ENCODE measurements at places on chromosomes 13 and 19.
A peak's percentile ranks its signal among the peaks of the same experiment; 100 is the strongest.

DNA sequence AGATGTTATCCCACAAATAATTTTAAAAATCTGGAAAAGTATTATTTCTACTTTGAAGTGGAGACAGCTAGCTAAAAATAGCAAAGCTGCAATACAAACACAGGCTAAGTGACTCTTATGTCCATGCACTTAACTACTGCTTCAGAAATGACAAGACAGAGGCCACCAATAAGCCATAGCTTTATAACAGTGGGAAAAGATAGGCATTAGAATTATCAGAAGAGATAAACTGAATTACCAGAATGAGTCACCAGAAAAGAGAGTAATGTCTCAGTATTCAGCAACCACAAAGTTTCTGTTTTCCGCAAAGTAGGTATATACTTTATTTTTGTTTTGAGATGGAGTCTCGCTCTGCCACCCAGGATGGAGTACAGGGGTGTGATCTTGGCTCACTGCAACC lies 17.1 kb downstream of the CLN5 start:
- DNase-seq: no peak

- DNase-seq: no peak
These were observed 1.2 kb downstream of the KLF2 start for GRCh38 chr19:16325641-16326400.

- DNase-seq: no peak
These were observed 88.2 kb upstream of the ARGLU1 start for GRCh38 chr13:106656186-106656585.

DNA sequence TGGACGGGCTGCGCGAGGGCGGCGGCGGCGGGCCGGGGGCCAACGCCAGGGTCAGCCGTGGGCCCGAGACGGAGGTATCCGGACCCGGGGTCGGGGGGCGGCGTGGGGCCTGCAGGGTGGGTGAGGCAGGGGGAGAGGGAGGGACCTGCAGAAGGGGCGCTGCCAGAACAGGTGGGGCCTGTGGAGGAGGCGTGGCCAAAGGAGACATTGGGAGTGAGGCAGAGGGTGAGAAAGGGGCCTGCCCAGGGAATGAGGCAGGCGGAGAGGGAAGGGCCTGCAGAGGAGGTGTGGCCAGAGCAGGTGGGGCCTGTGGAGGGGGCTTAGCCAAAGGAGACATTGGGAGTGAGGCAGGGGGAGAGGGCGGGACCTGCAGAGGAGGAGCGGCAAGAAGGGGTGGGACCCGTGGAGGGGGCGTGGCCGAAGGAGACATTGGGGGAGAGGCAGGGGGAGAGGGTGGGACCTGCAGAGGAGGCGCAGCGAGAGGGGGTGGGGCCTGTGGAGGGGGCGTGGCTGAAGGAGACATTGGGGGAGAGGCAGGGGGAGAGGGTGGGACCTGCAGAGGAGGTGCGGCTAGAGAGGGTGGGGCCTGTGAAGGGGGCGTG lies 4.2 kb downstream of the PRR36 start:
- DNase-seq: no peak

DNA sequence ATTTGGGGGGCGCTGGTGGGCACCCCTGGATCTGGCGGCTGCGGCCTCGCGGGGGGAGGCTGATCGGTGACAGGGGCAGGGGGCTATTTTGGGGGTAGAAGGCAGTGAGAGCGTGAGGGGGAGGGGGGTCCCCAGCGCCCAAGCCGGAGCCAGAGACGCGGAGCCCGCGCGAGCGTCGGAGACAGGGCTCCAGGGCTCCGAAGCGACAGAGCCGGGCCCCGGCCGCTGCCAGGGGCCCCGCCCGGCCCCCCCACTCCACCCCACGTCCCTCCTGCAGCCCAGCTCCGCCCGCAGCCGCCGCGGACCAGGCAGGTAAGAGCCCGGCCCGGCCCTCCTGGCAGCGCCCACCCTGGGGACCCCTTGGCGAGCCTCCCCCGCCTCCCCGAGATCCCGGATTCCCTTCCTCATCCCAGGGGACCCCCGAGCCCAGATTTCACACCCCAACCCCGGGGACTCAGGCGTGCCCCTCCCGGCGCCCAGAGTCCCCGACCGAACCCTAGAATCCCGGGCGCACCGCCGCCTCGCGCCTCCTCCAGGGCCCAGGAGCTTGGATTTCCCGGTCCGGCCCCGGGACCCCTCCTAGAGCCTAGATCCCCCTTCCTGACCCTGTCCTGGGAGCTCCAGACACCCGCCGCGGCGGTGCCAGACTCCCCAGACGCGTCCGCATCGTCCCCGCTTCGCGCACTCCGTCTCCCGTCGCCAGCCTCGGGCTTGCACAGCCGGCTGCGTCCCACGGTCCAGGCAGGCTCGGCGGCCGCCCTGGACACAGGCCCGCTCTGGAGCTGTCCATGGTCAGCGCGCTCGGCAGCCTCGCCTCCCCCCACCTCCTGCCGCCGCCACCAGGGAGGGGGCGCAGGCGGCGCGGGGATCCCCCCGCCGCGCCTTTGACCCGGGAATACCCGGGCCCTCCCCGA lies at the start of gene PPFIA3:
TSS of gene PPFIA3 (plus strand) at position 134 of the 914 bp plus-strand sequence. CDS start 8,330 bp downstream, outside the sequence.
- peak; percentile 72 for DNase-seq

DNA sequence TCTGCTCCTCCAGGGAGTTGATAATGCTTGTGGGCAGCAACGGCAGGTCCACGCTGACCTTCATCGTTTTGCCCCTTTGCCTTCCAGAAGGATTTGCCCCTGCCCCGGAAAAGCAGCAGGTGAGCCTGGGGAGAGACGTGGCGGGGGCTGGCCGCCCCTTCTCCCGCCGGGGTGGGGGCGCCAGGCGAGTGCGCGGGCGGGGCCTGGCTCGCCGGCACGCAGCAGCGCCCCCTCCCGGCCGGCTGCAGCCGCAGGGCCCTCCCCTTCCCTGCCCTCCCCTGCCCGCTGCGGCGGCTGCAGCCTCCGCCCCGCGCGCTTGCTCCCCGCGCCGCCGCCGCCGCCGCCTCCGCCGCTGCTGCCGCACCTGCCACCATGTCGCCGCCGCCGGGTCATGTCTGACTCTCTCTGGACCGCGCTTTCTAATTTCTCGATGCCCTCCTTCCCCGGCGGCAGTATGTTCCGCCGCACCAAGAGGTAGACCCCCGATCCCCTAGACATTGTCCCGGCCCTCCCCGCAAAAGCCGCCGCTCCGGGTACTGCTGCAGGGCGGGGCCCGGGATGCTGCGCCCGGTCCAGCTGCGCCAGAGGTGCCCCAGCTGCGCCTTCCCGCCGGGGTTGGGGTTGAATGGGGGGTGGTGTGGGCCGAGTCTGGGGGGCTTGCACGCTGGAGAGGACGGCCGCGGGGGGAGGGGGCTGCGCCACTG lies at the start of gene MAST1:
TSS of gene MAST1 (plus strand) at position 334 of the 704 bp plus-strand sequence. CDS start at position 392, 58 bp downstream.
- DNase-seq: no peak

DNA sequence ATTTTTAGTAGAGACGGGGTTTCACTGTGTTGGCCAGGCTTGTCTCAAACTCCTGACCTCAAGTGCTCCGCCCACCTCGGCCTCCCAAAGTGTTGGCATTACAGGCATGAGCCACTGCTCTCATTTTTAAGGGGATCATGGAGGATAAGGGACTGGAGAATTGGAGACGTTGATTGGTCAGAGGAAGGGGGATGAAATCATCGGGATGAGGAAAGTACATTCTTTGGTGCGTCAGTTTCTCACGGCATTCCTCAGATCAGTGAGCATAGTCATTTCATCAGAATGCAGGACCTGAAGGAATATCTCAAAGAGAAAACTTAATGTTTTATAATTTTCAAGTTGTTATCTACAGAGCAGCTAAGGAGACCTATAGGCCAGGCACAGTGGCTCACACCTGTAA lies 14.0 kb downstream of the ZNF114 start:
- no peak for DNase-seq

DNA sequence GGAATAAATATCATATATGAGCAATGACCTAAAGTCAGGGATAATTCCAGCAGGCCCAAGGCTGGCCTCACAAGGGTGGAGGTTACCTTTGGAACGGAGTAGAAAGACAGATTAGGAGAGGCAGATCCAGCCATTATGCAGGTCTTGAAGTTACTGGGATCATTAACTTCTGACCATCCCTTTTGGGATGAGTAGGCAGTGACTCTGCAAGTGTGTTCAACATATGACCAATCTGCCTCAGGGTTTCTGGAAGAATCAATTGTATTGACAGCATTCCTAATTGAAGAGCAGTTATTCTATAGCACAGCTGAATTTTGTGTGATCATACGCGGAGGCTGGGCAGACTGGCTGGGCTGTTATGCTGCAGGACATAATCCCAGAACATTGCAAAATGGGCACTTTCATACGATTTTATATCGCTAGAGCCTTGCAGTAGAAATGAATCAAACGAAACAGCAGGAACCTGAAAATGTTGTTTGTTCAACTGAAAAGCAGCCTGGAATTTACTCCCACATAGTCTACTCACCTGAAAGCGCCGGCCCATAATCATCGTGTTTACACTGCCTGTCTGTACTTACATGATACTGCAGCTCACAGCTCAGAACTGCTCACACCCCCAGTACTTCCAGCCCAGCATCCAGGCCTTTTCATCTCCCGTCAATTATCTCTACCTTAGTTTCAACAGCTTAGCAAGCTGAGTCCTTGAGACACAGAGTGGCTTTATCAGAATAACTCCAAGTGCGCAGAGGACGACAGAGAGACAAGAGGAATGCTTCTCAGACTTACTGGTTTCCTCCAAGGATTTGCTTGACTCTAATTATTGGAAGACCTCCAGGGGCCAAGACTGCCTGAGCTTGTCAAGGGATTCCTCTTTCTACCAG lies 556.1 kb downstream of the EFNB2 start:
- DNase-seq: no peak

DNA sequence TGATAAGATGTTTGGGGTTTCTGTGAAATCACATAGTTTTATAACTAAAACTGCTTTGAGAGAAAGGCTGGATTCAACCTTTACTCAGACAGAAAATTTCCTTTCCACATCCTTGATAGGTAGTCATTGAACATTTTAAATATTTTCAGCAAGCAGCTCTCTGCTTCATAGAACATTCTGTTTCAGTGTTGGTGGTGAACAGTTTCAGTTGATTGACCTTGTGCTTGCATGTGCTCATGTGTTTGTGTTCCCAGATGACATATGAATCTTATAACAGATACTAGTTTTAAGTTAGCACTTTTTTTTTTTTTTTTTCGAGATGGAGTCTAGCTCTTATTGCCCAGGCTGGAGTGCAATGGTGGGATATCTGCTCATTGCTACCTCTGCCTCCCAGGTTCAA lies 290.1 kb downstream of the HS6ST3 start:
- DNase-seq: no peak

DNA sequence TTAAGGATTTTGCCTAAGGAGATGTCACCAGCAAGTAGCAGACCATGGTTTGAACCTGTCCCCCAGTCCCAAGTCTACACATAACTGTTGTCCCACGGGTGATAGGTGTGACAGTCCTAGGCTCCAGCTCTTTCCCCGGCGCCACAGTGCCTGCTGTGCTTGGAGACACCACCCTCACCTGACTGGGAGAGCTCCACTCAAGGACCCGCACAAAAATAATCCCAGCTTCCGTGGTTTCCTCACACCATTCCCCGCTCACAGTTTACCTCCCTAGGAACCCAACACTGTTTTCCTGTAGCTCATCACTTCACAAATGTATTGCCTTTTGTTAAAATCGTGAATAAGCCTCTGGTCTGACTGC lies 19.8 kb upstream of the RASA3 start:
- DNase-seq: no peak

GRCh38 chr13:76552807-76553206 lies 333.4 kb downstream of the KCTD12 start:
- DNase-seq: no peak

DNA sequence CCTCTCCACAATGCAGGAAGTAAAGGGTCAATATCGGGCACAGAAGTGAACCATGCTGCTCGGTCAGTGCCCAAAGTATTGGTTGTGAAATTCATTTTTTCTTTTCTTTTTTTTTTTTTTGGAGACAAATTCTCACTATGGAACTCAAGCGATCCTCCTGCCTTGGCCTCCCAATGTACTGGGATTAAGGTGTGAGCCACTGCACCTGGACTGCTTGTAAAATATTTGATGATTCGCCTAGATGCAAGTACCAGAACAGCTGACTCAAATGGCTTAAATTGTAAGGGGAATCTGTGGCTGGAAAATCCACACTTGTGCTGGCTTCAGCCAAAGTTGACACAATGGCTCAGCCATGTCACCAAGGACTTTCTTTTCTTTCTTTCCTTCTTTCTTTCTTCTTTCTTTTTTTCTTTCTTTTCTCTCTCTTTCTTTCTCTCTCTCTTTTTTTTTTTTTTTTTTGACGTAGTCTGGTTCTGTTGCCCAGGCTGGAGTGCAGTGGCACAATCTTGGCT lies 43.7 kb downstream of the NUMBL start:
- DNase-seq: no peak

DNA sequence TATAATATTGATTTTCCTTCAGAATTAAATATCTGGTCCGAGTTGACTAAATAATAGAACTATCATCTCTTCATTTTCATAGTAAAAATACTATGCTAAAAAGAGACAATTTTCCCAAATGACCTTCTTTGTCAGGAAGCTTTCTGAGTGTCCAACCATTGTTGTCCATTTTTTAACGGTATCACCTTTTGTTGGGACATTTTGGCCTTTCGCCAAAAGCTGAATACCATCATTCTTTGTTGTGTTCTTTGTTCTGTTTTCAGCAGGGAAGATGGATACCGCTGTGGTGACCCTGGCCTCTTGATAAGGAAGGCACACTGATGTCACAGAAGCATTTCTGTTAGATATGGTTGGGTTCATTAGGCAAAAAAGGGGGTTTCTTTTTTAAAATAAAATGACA lies 654.4 kb upstream of the GPC6 start:
- no peak for DNase-seq

GRCh38 chr19:20256606-20257005 lies 89.6 kb downstream of the ZNF486 start:
- no peak for DNase-seq

- no peak for DNase-seq
These were observed 1096.8 kb upstream of the PCDH20 start for GRCh38 chr13:62512194-62513141.

- DNase-seq: no peak
These were observed 202.1 kb downstream of the TBC1D4 start for GRCh38 chr13:75279834-75280369.

DNA sequence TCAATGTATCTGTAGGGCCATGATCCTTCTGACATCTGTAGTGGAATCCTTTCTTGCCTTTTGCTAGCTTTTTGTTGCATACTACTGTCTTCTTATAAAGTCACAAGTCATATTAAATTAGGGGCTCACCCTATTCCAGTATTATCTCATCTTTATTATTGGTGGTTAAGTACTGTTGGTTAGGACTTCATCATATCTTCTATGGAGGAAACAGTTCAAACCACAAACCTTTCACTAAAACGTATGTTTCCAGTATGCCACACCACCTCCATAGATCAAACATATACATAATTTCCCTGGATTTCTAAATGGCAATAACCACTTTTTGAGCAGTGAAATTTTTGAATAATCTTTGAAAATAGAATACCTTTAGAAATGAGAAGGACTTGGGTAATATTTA lies 62.8 kb upstream of the PCDH9 start:
- no peak for DNase-seq

GRCh38 chr19:46015687-46016425 lies 7.0 kb downstream of the PGLYRP1 start:
- DNase-seq: no peak

- peak; percentile 56 for DNase-seq
These were observed at the start of gene TSC22D1 for GRCh38 chr13:44575741-44576350. Gene TSC22D1 (minus strand): TSS chr13:44576330. CDS start chr13:44576074, 256 bp downstream.

DNA sequence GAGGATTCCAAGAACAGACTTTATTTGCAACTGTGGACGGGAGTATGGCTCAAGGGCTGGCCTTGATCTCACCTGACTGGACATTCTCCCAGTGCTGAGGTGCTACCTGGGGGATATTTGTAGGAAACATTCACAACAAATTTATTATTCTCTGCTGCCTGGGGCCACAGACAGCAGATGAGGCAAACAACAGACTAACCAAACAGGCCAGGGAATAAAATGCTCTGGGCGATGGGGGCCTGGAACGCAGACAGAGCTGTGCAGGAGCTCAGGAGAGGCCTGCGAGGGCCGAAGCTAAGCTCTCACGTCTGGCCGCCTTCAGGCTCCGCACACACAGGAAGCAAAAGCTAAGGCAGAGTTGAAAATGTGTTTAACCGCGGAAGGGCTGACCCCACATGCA lies 7.8 kb downstream of the PLPP2 start:
- no peak for DNase-seq
